NCI-H446 (cell line): ENCODE measurements at places on chromosomes 16 and 17.

- DNase-seq = no peak
These were observed 44.2 kb downstream of the WDR45B start for GRCh38 chr17:82603981-82604448.

- no peak for DNase-seq
These were observed 75.8 kb downstream of the PITPNC1 start for GRCh38 chr17:67452681-67453554.

- no peak for DNase-seq
These were observed 31.6 kb upstream of the DNAH17 start for GRCh38 chr17:78608804-78609186.

GRCh38 chr16:51150888-51151320, at the start of gene SALL1:
Gene SALL1, minus strand, starts transcription at chr16:51151270. Its CDS starts 29 bp downstream, at chr16:51151241.
- DNase-seq = no peak

DNA sequence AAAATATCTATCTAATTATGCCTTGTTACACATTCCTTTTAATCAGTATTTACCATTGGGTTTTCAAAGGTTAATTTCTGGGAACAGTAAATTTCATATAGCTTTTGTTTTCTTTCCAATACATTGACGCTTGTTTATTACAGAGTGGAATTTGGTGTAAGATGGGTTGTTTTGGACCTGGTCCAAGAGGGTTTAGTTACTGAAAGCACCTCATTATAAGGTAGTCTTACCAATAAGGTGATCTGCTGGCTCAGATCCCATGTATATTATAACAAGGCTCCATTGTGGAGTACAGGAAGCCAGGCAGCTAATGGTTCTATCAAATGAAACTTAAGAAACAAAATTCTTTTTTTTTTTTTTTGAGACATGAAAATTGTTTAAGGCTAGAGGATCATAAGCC, 87.3 kb upstream of the NACA2 start:
- DNase-seq = no peak

GRCh38 chr17:2862197-2862596, 66.0 kb downstream of the RAP1GAP2 start:
- no peak for DNase-seq

DNA sequence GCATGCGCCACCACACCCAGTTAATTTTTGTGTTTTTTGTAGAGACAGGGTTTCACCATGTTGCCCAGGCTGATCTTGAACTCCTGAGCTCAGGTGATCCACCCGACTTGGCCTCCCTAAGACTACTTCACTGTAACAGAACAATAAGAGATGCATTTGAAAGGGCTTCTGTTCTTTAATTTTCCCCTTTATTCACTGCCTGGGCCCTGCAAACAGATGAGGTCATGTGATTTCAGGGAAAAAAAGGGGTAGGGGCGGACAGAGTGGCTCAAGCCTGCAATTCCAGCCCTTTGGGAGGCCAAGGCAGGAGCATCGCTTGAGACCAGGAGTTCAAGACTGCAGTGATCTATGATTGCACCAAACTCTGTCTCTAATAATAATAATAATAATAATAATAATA, 36.3 kb downstream of the TMEM114 start:
- DNase-seq = no peak

DNA sequence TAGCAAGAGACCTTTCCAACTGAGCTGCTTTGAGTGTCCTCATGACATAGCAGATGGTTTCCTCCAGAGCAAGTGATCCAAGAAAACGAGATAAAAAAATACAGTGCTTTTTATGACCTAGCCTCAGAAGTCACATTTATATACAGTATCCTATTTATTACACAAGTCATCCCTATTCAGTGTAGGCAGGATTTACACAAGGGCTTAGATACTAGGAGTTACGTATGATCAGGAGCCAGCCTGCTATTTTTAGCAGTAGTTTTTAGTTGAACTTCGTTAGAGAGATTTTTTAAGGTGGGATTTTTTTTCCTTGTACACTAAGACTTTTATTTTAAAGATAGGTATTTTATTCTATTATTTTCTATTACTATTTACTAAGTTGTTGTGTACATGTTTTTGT, 58.4 kb downstream of the PHKB start:
- peak; percentile 1 for DNase-seq

DNA sequence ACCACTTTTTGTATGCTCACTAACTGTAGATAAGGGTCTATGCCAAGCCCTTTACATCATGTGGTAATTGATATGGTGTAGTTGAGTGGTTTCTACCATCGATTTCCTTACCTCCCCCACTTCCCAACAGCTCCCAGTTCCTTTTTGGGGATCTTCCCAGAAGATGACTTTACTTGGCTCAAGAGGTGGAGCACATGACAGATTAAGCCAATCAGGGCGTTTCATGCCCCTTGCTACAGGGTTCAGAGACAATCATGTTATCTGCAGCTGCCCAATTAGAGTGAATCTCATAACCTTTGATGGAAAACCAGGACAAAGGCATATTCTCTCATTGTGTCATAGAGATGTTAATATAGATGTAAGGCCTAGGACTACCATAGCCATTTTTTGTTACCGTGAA, 16.2 kb upstream of the BMERB1 start:
- DNase-seq = no peak

DNA sequence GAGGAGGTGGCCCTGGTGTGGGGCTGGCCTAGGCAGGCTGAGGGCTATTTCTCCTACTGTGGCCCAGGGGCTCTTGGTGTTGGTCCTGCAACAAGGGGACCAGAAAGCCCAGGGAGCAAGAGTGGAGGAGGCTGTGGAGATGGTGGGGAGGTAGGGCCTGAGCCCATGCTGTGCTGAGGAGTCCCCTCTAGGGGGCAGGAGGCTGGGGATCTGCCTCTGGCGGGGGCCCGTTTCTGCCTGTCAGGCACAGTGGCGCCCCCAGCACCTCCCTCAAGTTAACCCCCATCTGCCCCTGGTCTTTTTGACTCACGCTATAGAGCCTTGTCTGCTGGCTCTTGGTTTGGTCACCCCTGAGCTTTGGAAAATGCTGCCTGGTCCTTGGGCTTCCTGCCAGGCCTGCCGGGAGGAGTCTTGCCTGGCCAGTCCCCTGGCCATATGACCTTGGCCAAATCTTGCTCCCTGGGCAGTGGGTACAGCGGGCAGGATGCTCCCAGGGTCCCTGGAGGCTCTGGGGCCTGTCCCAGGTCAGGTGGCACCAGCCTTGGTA, 5.9 kb downstream of the BAIAP2 start:
- DNase-seq = no peak

GRCh38 chr17:14672830-14673229, 371.9 kb downstream of the HS3ST3B1 start:
- DNase-seq = no peak

- no peak for DNase-seq
These were observed 99.7 kb downstream of the CBLN1 start for GRCh38 chr16:49181791-49182518.

DNA sequence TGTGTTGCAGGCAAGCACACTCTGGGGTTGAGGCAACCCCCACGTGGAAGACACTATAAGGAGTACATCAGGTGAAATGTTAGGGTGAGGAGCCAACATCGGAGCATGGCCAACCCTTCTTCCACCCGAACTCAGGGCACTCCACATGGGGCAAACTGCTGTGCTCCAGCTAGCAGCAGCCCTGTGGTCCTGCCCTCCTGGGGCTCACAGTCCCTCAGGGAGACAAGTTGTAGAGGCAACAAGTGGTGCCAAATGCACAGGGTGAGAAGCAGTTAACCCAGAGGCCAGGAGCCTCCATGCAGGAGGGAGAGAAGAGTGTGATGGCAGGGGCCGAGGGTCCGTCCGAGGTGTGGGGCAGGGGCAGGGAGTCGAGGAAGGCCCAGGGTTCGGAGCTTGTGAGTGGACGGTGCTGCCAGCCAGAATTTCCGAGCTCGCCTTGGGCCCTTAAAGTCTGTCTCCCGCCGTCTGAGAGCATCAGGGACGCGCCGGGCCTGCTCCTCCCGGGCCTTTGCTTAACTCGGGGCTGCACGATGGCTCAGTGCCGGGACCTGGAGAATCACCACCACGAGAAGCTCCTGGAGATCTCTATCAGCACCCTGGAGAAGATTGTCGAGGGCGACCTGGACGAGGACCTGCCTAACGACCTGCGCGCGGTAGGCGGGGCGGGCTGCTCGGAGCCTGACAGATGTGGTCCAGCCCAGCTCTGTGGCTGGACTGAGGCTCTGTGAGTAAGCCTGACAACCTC, 32.3 kb downstream of the ATPAF2 start:
- DNase-seq = no peak

GRCh38 chr16:8887952-8888560, 5.9 kb downstream of the LITAFD start:
- peak; percentile 62 for DNase-seq

- no peak for DNase-seq
These were observed 323.0 kb upstream of the TBX2 start for GRCh38 chr17:61076621-61077031.

DNA sequence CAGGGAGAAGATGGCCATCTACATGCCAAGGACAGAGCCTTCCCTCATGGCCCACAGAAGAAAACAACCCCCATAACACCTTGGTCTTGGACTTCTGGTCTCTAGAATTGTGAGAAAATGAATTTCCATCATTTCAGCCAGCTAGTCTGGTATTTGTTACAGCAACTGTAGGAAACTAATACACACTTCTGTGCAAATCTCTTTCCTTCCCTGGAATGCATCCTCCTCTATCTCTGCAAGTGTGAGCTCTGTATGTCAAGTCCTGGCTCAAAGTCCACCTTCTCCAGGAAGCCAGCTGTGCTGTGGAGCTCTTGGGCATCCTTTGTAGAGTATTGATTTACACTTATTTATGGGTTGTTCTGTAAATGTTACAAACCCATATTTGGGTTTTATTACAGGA, 89.7 kb downstream of the SDK2 start:
- no peak for DNase-seq

- no peak for DNase-seq
These were observed 257.8 kb downstream of the CPPED1 start for GRCh38 chr16:12545792-12546342.

DNA sequence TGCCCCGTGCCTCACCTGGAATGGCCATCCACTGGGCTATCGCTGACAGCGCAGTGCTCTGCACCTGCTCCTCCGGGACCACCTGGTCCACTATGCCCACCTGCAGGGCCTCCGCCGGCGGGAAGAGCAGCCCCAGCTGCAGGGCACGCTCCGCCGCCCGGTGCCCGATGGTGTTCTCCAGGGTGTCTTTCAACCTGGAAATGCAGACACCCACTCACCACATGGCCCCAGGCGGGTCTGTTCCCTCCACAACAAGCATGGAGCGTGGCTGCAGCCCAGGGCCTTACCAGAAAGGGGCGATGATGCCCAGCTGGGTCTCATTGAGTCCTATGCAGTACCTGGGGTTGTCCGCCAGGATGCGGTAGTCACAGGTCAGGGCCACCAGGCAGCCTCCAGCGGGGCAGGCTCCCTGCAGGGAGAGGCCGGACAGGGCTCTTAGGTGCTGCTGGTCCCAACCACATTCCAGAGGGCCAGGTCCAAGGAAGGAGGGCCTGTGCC, 6.8 kb downstream of the DNASE1L2 start:
- no peak for DNase-seq

- DNase-seq = no peak
These were observed 72.1 kb downstream of the BCAS3 start for GRCh38 chr17:60749708-60750107.

DNA sequence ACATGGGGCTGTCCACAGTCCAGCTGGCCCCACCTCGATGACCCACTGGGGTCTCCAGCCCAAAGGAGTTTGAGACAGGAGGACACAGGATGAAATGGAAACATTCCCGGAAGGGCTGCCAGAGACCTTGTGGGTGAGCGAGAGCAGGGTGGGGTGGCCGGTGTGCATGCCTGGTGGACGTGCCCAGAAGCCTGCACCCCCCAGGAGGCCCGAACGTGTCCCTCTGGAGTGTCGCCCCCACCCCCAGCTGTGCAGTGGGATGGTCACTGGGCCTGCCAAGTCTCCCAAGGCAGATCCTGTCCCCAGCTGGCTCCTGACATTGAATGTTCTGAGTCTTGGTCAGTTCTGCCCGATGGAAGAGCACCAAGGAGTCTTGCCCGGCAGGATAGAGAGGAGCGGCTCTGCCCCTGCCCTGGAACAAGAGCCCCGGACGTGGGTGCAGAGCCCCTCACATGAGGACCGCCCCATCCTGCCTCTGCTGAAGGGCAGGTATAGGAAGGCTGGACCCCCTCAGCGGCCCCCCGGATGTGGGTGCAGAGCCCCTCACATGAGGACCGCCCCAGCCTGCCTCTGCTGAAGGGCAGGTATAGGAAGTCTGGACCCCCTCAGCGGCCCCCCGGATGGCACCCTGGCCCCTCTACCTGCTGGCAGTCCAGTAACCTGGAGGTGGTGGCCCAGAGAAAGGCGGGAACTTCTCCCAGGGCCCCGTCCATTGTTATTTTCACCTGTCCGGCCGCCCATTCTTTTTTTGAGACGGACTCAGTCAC, 3.1 kb upstream of the CAPN15 start:
- no peak for DNase-seq

DNA sequence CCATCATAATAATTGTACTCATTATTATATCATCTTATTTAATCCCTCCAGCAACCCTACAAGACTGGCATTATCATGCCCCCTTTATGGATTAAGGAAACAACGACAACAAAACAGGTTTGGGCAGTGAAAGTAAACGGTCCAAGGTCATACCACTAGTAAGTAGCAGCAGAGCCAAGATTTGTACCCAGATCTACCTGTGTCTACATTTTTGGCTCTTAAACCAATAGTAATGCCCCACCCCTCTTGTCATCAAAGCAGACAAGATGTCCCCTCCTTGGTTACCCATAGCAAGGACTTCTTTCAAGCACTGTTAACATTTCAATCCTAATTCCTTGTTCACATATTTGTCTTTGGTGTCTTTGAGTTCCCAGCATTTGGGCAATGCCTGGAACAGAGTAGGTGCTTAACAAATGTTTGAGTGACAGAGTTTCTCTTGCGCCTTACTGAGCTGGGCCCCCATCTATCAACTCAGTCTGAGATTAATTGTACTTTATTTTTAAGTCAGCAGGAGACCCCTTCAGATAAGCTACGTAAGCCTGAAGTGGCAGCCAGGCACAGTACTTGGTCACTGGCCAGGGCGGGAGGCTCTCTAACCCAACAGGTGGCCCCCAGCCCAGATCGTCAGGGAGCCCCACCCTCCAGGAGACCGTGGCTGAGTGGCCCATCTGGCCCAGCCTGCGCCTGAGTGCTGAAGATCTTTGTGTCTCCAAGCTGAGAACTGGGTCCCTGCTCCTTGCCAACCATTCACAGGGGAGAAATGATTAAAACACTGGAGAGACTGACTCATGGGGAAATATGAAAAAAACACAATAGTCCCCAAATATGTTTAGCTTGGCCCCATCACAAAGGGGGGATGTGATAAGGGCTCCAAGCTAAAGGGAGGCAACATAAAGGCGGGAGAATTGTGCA, 75.8 kb downstream of the AXIN2 start:
- DNase-seq = peak; percentile 69

DNA sequence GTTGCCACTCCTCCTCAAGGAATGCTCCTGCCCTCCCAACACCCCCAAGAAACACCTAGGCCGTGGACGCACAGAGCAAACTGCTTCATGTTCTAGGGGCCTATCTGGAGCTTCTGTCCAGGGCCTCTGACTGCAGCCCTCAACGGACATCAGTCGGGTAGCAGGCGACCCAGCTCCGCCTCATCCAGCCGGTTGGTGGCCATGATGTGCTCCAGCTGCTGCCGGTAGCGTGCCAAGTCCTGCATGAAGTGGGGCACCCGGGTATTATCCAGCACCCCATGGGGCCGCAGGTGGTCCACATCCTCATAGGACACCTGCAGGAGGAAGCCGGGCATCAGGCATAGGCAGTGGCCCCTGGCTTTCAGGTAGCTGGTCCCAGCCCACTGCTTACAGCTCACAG, 6.3 kb downstream of the NOL3 start:
- no peak for DNase-seq
